ENCODE measurements at places on chromosomes 2 and 18. TPM values are rescaled to one million over a fixed set of nuclear protein-coding genes. Genes with fewer than 3 reads are reported as not detected.

- no peak for DNase-seq
These were observed 127.2 kb downstream of the OSBPL1A start for GRCh38 chr18:24270358-24270936.

GRCh38 chr2:165568361-165568760 lies 98.9 kb downstream of the CSRNP3 start:
- no peak for DNase-seq

GRCh38 chr18:78092901-78093300 lies 843.3 kb downstream of the GALR1 start:
- no peak for DNase-seq

DNA sequence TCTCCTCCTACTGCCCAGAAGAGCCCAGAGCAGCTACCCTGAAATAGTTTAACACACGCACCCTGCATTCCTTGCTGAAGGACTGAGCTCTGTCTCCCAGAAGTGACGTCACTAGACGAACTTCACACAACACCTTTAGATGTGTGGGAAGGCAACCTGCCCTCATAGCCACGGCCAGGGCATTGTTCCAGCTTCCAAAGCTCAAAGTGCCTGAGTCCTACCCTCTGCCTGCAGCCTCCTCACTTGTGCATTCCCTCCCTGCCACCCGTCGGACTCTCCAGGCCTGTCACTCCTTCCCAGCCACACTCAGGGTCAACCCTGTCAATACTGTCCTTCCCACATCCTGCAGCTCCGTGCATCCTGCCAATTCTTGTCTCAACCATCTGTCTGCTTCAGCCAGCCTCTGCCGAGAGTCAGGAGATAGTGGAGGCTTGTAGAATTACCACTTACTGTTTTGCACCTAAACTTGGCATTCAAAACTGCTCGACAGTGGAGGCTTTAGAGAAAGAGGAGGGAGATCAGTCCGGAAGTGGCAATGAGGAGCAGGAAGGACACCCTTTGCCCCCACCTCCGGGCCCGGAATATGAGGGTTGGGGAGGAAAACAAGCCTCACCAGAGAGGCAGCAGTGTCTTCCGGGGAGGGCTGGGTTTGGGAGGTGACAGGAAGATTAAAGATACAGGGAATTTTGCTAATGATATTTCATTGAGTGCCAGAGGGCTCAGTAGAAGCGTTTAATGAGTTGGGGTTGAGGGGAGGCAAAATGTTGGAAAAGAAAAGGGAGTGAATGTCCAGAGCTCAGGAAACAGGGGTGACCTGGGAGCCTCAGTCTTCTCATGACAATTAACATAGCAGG lies 72.3 kb upstream of the ATG16L1 start:
- no peak for DNase-seq

DNA sequence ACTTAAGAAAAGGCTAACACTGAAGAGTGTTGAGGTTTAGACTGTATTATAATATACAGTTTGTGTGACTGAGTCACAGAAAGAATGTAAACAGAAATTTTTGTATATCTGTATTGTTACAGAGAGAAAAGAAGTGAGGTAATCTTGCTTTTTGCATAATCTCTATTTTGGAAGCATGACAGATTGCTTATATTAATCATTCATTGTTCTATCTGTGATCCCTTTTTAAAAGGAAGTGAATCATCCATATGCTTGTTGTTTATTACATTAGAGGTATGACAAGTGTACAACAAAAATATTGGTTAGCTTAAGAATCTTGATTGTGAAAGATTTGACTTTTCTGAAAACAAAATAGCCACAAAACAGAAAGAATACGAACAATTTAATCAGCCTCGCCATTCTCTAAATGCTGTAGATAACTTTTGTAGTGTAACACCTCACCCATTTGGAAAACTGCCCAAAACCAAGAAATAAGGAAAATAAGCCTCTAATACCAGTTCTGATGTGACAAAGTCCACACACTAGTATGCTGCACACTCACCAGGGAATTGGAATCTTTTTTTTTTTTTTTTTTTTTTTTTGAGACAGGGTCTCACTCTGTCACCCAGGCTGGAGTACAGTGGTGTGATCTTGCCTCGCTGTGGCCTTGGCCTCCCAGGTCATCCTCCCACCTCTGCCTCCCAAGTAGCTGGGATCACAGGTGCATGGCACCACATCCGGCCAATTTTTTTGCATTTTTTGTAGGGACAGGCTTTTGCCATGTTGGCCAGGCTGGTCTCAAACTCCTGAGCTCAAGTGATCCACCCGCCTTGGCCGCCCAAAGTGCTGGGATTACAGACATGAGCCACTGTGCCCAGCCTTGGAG lies 91.5 kb upstream of the LPIN2 start:
- no peak for DNase-seq

DNA sequence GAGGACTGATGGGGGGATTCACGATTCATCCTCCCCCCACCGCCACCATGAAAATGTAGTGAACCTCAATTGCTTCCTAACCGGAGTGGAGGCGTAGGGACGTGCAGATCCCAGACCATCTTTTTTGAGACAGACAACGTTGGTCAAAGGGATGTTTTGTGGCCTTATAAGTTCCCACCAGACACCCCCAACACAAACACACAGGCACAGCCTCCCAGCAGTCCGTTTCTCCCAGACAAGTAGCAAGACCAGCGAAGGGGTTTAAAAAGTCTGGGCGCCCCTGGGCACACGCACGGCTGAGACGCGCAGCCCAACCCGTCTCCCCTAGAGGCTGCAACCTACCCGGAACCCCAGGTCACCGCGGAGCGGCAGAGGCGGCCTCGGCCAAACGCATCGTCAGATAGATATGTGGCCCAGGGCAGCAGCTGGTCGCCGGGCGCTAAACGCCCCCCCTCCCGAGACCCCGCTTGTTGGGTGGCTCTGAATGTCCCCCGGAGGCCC lies 1.3 kb downstream of the GBX2 start:
- DNase-seq = no peak

- no peak for DNase-seq
These were observed 1.5 kb downstream of the ABHD1 start for GRCh38 chr2:27125104-27125503.

- DNase-seq = no peak
These were observed 41.1 kb downstream of the CDC42EP3 start for GRCh38 chr2:37630301-37630700.

DNA sequence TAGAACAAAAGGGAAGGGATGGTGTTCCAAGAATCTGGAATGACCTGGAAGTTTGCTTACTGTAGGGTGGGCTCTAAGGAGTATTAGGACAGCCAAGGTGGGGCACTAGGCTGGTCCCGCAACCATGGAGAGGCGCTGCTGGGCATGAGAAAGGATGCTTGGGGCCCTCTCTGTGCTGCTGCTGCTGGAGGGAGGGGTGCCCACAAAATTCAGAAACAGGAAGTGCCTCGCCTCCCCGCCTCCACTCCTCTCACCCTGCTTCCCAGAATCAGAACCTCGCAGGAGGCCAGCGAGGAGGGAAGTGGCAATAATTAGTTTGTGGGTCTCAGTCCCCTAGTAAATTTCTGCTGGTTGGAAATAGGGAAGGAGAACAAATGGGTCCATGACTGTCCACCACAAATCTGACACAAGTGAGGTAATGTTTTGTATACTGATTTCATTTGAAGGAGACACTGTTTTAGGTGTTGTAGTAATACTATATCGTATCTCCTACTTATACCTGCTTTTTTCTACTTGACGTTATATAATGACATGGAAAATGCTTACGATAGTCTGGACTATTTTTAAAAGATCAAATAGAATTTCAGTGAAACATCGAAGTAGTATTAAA lies 7.9 kb upstream of the PDCL3 start:
- DNase-seq = peak; percentile 60

GAD1 gene
- 1.9 TPM for total RNA-seq

GYPC gene
- 132 TPM for total RNA-seq

HDLBP gene
- total RNA-seq = 158 TPM
